ENCODE measurements at places on chromosomes 12 and 14.
A peak's percentile ranks its signal among the peaks of the same experiment; 100 is the strongest.

GRCh38 chr12:111297703-111298426, 71.0 kb downstream of the PHETA1 start:
- DNase-seq, result no peak

- no peak for DNase-seq
Observed at GRCh38 chr12:99450036-99450630, 197.4 kb upstream of the GARIN6 start.

GRCh38 chr14:100888789-100889315, 14.7 kb downstream of the RTL1 start:
- DNase-seq, result no peak

DNA sequence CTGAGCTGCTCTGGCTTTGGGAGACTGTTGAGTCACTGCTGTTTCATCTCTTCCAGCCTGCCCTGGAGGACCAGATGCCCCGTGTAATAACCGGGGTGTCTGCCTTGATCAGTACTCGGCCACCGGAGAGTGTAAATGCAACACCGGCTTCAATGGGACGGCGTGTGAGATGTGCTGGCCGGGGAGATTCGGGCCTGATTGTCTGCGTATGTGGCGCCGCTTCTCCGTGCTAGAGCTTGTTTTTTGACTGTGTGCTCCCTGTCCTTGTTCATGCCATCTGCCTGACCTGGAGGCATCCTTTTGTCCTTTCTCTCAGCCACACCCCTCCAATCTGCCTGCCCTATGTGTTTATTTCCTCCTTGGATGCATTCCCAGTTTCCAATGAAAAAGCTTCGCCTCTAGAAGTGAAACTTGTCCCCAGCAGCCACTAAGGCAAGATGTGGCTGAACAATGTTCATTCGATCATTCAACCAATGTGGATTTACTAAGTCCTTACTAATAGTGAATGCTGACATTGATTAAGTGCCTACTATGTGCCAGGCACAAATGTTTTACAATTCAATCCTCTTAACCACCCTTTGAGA, 98.6 kb downstream of the NT5DC3 start:
- no peak for DNase-seq

DNA sequence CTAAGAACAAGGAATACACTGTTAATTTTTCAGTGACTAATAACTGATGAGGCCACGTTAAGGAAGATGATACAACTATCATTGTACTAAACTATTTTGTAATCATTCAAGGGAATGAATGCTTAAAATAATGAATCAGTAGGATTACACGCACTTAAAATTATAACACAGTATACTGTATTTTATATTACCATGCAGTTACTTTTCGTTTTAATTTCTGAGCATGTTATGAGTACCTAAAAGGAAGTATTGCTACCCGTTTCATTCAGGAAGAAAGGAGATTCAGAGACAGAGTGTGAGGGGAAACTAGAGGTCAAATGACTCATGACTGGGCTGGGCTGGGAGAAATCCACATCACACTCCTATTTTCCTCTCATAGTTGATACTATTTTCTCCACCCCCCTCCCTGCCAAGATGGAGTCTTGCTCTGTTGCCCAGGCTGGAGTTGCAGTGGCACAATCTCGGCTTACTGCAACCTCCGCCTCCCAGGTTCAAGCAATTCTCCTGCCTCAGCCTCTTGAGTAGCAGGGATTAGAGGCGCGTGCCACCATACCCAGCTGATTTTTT, 202.0 kb downstream of the PPM1H start:
- DNase-seq, result no peak

DNA sequence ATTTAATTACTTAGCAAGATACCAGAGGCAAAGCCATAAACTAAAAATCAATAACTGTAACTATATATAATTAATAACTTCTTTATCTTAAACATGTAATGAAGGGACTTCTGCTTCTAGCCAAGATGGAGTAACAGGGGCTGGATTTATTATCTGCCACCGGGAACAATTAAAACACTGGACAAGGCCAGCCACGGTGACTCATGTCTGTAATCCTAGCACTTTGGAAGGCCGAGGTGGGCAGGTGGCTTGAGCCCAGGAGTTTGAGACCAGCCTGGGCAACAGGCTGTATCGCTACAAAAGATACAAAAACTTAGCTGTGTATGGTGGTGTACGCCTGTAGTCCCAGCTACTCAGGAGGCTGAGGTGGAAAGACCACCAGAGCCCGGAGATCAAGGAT, 113.6 kb downstream of the TAOK3 start:
- no peak for DNase-seq

DNA sequence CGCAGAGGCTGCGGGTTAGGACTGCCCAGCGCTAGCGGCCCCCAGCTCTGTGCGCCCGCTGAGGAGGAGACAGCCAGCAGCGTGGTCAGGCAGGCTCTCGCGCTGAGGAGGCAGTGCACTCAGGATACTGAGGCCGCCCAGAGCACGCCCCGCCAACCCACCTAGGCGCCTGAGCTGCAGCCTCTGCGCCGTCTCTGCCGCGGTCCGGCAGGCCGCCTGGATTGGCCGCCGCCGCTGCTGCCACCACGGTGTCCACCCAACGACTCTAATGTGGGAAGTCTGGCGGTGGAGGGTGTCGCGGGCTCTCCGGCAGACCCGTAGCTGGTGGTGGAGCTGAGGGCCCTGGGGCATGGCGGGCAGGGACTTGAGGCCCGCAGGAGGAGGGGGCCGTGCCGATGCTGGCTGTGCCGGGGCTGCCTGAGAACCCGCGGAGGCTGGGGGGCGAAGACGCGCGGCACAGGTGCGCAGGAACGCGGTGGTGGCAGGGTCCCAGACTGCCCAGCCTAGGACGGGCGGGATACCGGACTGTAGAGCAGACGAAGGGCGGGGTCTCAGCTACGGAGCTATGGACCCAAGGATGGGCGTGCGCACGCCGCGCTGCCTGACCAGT, 69.9 kb downstream of the ASCL4 start:
- no peak for DNase-seq

- no peak for DNase-seq
Observed at GRCh38 chr12:129651951-129652350, 251.9 kb downstream of the TMEM132D start.

GRCh38 chr14:22836301-22837113, at the start of gene MMP14:
Gene MMP14, plus strand, starts transcription at chr14:22836585. Its CDS starts 233 bp downstream, at chr14:22836818.
- DNase-seq, result no peak

- DNase-seq, result no peak
Observed at GRCh38 chr14:93320489-93320888, 12.3 kb downstream of the BTBD7 start.

GRCh38 chr12:54377007-54377406, 7.5 kb downstream of the ZNF385A start:
- no peak for DNase-seq

DNA sequence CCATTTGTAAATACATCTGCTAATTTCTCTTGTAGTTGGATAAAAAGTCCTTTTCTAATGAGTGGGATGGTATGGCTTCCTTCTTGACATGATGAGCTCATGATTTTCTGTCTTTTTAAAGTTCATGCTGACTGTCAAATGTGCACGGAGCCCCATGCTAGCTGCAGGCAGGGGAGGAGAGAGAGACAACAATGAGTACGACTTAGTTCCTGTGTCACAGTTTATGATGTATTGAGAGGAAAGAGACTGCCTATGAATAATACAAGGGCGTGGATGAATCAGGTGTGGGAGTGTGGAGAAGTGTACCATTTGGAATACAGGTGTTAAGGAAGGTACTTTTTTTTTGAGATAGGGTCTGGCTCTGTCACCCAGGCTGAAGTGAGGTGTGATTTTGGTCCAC, 10.7 kb upstream of the TBC1D30 start:
- no peak for DNase-seq

- peak; percentile 22 for DNase-seq
Observed at GRCh38 chr12:108516511-108517275, 1.6 kb downstream of the FICD start.

GRCh38 chr12:5473076-5473782, 41.3 kb downstream of the NTF3 start:
- DNase-seq, result no peak

GRCh38 chr12:630656-631632, 32.3 kb downstream of the NINJ2 start:
- DNase-seq, result no peak

GRCh38 chr12:75774261-75775052, 257.1 kb downstream of the PHLDA1 start:
- DNase-seq, result peak; percentile 96

GRCh38 chr12:40194846-40195245, 30.0 kb upstream of the LRRK2 start:
- DNase-seq, result no peak

- DNase-seq, result no peak
Observed at GRCh38 chr14:23085458-23085857, 9.5 kb downstream of the ACIN1 start.

GRCh38 chr14:55689981-55690871, 110.2 kb downstream of the KTN1 start:
- no peak for DNase-seq

DNA sequence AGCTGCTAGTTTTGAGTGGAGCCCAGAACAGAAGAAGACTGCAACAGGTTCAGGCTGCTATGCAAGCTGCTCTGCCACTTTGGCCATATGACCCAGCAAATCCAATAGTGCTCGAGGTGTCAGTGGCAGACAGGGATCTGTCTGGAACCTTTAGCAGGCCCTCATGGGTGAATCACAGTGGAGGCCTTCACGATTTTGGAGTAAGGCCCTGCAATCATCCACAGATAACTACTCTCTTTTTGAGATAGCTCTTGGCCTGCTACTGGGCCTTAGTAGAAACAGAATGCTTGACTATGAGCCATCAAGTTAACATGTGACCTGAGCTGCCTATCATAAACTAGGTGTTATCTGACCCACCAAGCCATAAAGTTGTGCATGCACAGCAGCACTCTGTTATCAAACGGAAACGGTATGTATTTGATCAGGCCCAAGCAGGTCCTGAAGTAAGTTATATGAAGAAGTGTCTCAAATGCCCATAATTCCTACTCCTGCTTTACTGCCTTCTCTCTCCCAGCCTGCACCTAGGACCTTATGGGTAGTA, 116.9 kb upstream of the CCDC196 start:
- DNase-seq, result no peak

DNA sequence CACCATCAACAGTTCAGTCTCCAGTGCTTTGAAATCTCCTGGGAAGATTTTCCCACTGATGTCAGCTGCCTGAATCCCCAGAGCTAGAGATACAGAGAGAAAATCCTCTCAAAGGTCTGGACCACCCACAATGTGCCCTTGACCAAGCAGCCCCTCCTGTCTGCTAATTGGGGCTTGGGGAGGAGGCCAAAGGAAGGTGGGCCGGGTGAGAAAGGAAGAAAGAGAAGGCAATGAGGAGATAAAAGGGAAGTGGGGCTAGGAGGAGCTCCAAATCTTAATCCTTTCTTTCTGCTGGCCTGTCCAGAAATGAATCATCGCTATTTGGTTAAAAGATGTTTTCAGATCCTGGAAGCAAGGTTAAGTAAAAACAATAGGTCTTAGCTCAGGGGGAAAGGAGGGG, 322.9 kb downstream of the BCL11B start:
- DNase-seq, result no peak

- DNase-seq, result no peak
Observed at GRCh38 chr12:60947533-60947932, 1312.7 kb upstream of the USP15 start.

GRCh38 chr14:79166171-79166570, 996.0 kb downstream of the NRXN3 start:
- DNase-seq, result no peak

- DNase-seq, result no peak
Observed at GRCh38 chr14:84195514-84195913, 1334.4 kb upstream of the FLRT2 start.

Measured in HAP-1 (cell line).